Kidney (tissue), 22 donors: ENCODE measurements at places on chromosomes 12 and 14. TPM values are rescaled to one million over a fixed set of nuclear protein-coding genes. Genes with fewer than 3 reads are reported as not detected.

GRCh38 chr12:62581288-62582064 is 114.8 kb downstream of the MON2 start:
- peak; percentile 65 for DNase-seq
- peaks cover 7% of the 10 kb centered on the region for H3K36me3 ChIP-seq
- H3K4me1 ChIP-seq, result no peaks in the 10 kb centered on the region

Gene CLEC6A
- total RNA-seq, result not detected

- no peak overlapping the region for H3K4me3 ChIP-seq
- no peaks in the 10 kb centered on the region for H3K4me1 ChIP-seq
- DNase-seq, result peak; percentile 27
- H3K36me3 ChIP-seq, result no peaks in the 10 kb centered on the region
Observed at GRCh38 chr14:39467889-39468524, 35.8 kb upstream of the FBXO33 start.

DNA sequence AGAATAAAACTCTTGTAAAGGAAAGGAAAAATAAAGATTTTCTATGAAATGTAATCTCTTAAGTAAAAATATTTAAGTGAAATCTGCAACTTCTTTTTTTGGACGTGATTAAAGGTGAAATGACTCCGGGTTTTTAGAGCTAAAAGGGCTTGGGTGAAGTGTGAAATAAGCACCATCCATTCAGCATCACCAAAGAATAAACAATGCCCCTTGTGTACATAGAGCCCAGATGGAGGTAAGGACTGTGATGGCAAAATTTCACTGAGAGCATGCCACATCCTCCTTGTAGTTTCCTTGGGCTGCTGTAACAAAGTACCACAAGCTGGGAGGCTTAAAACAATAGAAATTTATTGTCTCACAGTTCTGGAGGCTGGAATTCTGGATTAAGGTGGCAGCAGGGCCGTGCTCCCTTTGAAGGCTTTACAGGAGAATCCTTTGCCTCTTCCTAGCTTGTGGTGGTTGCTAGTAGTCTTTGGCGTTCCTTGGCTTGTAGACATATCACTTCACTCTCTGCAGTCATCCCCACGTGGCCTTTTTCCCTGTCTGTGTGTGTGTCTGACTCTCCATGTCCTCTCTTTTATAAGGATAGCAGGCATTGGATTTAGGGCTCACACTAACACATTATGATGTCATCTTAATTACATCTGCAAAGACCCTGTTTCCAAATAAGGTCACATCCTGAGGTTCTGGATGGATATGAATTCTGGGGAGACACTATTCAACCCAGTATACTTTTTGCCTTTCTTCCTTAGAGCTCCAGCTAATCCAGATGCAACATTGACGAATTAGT is 24.2 kb downstream of the ZNF664 start:
- peaks cover 2% of the 10 kb centered on the region for H3K36me3 ChIP-seq
- H3K4me3 ChIP-seq, result no peak overlapping the region
- no peaks in the 10 kb centered on the region for H3K4me1 ChIP-seq
